Thoracic aorta (tissue), 2 donors: ENCODE measurements at places on chromosomes 3 and 15.

GRCh38 chr15:58487041-58487723, 55.4 kb downstream of the LIPC start:
- no peak for DNase-seq

DNA sequence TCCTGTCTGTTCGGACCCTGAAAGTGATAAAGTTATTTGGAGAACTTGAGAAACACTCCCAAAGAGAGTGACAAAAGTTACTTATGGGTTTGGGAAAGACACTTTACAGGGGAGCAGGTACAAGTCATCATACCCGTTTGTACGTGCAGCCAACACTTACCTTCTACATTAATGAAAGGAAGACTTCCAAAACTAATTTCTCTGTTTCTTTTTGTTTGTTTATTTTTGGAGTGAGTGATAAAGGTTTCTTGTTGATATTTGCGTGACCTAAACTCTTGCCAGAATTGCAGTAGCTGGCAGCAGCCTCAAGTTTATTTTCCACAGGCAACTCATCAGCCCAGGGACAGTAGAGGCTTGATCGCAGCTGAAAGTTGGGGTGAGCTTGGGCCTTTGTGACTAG, 8.4 kb downstream of the ABHD2 start:
- no peak for DNase-seq

DNA sequence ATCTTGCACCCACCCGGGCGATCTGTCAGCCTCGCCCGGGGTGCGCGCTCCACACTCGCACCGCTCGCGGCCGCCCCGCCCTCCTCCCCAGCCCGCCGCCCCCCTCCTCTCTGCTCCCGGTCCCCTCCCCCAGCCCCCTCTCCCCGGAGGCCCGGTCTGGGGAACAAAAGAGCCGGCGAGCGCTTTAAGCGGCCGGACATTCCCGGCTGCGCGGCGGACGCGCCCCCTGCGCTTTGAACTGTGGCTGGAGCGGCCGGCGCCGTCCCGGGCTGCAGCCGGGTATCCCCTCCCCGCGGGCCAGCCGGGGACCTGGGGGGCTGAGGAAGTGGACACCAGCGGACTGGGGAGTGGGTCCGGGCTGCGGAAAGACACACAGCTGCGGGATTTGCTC, at the start of gene IGDCC3:
TSS of gene IGDCC3 (minus strand) at position 27 of the 391 bp plus-strand sequence. CDS start 214 bp downstream, outside the sequence.
- no peak for DNase-seq

GRCh38 chr3:46110701-46111493, 83.6 kb upstream of the XCR1 start:
- DNase-seq: no peak

DNA sequence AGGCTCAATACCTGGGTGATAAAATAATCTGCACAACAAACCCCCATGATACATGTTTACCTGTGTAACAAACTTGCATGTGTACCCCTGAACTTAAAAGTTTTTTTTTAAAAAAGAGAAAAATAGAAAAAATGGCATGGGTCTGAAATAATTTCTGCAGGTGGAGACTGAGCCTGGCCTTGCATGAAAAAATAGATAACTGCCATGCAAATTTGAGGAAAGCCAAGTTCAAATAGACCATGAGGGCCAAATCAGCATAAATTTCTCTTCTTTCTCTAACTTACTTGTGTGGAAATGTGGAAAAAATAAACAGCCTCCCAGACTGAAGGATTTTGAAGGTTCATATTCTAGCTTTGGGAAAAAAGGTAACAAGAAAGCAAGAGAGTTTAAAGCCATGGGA, 744 bp upstream of the ACKR4 start:
- no peak for DNase-seq

DNA sequence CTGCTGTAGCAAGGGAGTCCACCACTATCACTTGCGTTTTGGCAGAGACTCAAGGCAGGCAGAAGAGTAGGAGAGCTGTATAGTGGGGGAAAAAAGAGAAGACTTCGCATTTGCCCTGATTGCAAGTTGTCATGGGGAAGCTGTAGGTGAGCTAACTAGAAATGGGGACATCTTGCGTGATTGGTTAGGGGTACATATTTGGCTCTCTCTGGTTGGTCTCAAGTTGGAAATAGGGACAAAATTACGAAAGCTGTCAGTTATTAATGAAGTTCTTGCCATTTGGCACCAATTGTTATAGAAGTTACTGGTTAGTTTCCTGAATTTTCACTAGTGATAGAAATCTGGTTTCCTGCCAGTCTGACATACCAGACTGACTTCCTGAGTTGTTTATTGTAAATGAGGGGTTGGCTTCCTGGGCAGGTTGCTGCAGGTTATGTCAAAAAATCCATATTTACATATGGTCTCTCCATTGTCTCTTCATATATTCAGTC, 8.2 kb upstream of the SENP7 start:
- DNase-seq: no peak

GRCh38 chr15:81254277-81254915, 57.7 kb downstream of the IL16 start:
- DNase-seq: no peak

DNA sequence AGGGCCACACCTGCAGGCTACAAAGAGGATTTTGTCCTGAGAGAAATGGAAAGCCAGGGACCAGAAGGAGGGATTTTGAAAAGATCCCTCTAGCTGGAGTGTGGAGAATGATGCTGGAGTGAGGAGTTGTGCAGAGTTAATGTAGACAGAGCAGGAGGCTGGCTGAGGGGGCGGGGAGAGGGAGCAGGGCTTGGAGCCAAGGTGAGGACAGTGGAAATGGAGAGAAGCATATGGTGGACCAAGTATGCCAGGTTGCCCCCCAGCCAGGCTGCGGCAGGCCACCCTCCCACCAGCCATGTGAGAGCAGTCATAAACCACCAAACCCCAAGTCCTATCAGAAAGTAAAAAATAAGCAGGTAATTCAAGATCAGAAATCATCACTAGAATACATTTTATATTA, 14.7 kb downstream of the RARRES1 start:
- no peak for DNase-seq

DNA sequence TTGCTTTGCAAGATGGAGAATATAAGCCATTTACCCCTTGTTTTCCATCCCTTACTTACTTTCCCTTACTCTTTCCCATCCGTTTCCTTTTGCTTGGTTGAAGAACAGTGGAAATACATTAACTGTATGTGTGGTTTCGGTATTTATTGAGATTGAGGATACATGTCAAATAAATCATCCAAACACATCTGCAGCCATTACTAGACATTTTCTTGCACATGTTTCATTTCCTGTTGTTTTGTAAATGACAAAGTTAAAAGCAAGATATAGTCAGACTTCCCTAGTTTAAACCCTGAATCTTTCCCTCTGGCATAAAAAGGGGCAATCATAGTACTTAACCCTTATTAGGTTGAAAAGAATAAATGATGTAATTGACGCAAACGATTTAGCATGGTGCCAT, 82.1 kb upstream of the BCHE start:
- DNase-seq: no peak

- DNase-seq: no peak
Measured at GRCh38 chr3:17469954-17470353, 272.5 kb downstream of the TBC1D5 start.

DNA sequence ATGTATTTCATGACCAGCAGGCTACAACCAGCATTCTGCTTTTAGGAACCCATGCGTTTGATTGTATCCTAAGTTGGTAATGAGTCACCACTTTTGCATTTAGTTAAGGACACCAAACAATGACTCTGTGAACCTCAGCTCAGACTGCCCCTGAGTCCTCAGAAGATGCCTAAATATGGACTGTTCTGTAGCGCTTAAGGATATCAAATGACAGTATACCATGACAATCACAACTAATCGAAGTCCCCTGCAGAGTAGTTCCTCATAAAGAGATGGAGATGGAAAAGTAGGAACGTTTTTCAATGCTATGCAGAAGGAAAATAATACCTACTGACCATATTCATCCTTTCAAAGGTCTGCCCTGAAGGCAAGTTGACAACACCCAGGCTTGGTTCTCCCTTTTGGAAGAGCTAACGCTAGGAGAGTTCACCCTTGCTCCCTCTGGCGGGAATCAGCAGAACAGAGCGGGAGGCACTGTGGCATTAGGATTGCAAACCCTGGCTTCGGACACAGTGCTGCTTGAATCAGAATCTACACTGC, 508.6 kb downstream of the FHIT start:
- no peak for DNase-seq
